ENCODE measurements at places on chromosomes 12 and 14.
A peak's percentile ranks its signal among the peaks of the same experiment; 100 is the strongest.

DNA sequence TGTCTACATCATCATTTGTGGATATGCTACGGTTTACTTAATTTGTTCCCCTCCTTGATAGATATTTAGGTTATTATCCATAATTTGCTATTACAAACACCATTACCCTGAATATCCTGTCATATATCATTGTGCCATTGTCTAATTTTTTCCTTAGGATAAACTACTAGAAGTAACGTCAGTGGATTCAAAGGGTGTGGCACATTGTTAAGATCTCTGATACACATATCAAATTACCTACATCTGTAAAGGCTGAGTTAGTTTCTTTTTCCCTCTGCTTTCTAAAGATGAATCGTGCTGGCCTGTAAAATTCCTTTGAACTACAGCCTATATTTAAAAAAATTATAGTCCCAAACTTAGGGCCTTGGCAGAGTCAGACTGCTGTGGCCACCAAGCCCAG, 53.9 kb upstream of the STRN3 start:
- DNase-seq: no peak

GRCh38 chr12:130620281-130620680, 95.8 kb downstream of the RIMBP2 start:
- DNase-seq: no peak

DNA sequence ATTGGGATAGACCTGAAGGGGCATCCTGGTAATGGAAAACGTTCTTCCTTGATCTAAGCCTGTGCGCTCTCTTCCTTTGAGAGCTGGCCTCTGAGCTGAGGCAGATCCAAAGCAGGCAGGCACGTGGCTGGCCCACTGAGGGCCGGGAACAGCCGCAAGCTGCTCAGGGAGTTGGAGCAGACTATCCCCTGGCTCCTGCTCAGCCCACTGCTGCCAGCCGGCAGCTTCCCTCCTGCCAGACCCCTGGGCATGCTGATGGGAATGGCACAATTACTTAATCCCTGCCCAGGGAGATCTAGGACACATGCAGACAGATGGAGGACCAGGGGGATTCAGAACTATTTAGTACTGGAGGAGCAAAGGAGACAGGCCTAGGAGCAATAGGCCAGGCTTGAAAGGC, 14.4 kb downstream of the NEUROD4 start:
- DNase-seq: no peak

DNA sequence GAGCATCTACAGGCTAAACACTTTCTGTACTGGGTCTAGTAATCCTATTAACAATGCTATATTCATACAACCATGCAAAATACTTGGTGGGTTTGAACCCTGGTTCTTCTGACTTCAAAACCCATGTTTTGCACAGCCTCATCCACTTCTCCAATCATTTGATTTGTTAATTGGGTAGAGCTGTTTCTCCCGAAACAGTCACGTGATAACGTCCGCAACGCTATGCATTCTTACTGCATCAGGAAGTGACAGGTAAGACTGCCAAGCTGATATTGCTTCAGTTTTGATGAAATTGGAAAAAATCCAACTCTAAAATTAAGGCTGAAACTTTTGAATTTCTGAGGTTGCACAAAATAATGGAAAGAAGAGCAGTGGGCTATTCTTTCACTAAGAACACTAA, 30.4 kb upstream of the RNU6-7 start:
- DNase-seq: no peak

- no peak for DNase-seq
These were observed 1.1 kb upstream of the GNB3 start for GRCh38 chr12:6839482-6840201.

GRCh38 chr14:71063351-71063750, 156.1 kb downstream of the PCNX1 start:
- no peak for DNase-seq

- DNase-seq: peak; percentile 33
These were observed at the start of gene SLC7A7 for GRCh38 chr14:22814941-22815713. SLC7A7 (minus strand) TSS chr14:22815435; CDS start chr14:22813398, 2,037 bp downstream.

- no peak for DNase-seq
These were observed 182.3 kb downstream of the ADGRD1 start for GRCh38 chr12:131135786-131136538.

GRCh38 chr14:87952307-87953094, 40.5 kb downstream of the GALC start:
- DNase-seq: no peak

DNA sequence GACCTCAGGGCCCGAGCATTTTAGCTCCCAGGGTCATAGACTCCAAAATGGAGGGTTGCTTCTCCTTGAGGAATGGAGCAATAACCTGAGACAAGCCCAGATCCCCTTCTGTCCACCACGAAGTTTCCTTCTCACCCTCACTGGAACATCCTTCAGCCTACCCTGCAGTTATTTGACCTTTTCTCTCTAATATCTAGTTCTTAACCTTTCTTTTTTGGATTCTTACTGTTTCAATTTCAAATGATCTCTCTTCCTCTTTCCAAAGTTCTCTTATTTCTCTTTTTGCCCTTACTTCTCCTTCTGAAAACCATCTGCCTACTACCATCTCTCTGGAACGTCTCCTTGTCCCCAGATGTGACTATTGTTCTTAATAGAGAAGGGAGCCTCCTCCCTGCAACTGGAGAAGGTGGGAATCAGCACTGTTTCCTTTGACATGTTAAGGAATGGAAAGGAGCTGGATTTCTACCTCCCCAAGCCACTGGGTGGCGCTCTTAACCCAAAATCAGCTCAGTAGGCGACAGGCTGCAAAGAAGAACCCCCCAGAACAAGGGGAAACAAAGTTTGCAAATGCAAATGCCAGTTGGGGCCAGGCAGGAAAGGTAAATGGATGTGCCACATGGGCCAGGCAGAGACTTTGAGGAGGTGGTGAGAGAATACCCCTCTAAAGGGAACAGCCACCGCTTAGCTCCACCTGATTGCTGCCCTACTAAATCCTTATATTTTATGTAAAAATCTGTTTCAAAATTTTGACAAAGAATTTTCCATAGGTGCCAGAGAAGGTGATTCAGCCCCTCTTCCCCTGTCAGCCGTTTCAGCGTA, 22.4 kb upstream of the PDE1B start:
- no peak for DNase-seq

DNA sequence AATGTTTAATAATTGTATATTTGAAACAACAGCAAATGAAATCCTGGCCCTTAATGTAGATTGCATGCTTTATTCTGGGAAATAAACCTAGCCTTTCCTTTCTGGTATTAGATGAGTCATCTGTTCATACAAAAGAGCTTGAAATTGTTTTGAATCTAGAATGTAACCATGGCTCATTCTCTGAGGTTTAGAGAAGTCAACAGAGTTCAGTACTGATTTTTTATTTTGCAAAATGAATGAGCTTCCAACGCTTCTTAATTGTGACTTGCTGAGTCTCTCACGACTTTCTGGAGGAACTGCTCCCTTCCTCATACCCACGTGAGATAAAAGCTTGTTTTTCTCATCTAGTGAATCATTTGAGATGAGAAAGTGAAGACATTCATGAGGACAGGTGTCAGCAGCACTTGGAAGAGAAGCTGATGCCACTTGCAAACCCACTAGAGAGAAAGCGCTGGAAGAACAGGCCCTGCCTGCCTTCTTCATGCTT, 509.6 kb downstream of the VRK1 start:
- no peak for DNase-seq

DNA sequence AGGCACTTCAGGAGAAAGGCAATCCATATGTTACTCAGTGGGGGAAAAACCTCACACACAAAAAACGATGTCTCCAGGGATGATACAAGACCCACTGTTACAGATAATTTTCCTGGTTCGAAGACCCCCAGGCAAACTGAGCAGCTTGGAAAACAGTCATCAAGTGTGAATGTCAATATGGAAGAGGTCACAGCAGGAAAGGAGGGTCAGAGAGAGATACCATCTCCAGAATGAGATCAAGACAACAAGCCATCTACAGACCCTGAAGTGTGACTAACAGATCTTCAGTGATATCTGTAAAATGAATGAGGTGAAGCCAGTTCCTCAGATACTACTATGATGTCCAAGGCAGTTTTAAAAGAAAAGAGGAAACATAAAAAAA, 28.6 kb downstream of the GNS start:
- no peak for DNase-seq

GRCh38 chr12:15887043-15887817, 5.0 kb downstream of the STRAP start:
- DNase-seq: no peak

- peak; percentile 80 for DNase-seq
These were observed at the start of gene SLC38A2 for GRCh38 chr12:46372544-46373300. SLC38A2 (minus strand) TSS chr12:46372773; CDS start chr12:46371293, 1,480 bp downstream.

- DNase-seq: no peak
These were observed 80.0 kb downstream of the LGMN start for GRCh38 chr14:92668276-92668973.

DNA sequence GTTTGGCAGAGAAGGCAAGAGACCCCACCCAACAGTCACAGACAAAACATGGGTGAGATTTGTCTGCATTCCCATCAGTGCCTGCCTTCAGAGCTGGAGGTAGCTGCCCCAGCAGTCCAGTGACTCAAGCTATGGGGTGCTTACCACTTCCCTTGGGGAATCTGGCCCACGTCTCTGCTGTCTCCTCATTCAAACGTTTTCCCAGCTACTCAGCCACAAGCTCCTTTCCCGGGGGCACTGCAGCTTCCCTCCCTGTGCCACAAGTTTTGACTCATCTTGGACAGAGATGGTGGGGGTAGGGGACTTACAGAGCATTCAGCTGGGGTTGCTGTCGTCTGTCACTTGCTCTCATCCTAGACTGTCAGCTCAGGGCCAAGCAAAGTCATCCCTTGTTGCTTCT, 66.6 kb downstream of the FBXL14 start:
- DNase-seq: no peak

GRCh38 chr12:26077915-26078702, 46.7 kb downstream of the BHLHE41 start:
- DNase-seq: no peak

GRCh38 chr12:51773145-51773869, 75.2 kb downstream of the FIGNL2 start:
- no peak for DNase-seq

DNA sequence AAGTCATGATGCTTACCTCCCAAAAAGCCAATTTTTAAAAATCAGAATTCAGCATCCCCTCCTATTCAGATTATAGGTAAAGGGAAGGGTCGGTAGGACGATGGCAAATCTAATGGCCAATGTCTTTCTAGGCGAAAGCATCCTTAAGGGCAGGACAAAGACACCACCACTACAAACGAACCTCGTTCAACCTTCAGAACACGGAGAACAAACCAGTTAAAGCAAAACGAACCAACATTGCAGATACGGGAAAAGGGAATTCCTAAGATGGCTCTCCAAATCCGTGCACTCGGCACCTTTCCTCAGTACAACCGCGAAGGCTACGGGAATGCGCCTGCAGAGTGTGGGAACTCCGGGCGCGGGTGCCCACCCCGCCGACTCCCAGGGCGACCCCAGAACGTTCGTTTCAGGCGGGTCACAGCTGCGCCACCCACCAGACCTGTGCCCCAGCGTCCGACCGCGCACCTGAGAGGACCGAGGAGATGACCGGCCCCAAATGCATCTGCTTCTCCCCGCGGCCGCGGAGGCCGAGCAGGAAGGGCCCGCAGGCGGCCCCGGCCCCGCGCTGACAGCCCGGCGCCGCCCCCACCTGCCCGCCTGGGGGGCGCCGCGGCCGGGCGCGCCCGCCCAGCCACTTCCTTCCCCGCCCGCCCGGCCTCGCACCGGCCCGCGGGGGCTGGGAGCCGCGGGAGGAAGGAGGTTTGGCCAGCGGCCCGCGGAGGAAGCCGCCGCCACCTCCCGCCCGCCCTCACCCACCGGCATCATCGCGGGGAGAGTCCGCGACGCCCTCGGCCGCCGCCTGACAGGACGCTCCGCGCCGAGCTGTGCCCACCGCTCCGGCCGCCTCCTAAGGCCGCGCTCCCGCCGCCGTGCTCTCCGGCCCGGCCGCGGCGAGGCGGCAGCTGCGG, 578 bp downstream of the PPP1R13B start:
- DNase-seq: peak; percentile 27

DNA sequence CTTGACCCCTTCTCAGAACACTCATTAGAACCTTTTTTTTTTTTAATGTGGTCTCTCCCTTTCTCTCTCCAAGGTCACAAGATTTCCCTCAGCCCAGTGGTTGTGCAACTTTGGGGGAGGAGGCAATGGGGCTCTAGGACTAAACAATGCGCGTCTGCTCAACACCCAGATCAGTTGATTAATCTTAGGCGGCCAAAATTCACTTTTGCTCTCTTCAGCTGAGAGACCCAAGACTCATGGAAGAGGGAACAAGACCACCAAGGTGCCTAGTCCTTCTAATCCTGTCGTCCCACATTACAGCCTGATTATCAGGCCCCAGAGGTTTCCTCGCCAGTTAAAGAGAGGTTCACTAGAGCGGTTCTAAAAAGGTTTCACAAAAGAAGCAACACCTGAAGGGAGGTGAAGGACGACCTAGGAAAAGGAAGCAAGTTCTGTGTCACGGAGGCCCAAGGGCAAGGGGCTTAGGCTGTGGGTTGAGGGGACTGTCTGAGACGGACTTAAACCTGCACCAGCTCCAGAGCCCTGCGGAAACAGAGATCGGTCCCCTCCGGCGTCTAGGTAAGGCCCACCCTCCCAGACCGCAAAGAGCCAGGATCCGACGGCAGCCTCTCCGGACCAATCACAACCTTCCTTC, 824 bp upstream of the TARBP2 start:
- no peak for DNase-seq

DNA sequence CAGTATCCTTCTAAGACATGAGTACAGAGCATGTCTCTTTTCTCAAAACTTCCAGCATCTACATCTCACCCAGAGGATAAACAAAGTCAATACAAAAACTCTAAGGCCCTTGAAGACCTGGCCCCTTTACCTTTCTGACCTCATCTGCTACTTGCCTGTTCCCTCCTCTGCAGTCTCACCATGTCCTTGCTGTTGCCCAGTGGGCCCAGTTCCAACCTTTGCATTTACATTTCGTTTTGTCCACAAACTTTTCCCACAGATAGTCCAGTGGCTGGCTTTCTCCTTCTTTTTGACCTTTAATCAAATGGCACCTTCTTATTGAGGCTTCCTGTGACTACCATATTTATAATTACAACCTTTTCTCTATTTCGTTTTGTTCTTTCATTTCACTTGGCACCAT, 1.6 kb downstream of the IRAK4 start:
- no peak for DNase-seq

- DNase-seq: no peak
These were observed 2.1 kb downstream of the NOXRED1 start for GRCh38 chr14:77421201-77421600.

DNA sequence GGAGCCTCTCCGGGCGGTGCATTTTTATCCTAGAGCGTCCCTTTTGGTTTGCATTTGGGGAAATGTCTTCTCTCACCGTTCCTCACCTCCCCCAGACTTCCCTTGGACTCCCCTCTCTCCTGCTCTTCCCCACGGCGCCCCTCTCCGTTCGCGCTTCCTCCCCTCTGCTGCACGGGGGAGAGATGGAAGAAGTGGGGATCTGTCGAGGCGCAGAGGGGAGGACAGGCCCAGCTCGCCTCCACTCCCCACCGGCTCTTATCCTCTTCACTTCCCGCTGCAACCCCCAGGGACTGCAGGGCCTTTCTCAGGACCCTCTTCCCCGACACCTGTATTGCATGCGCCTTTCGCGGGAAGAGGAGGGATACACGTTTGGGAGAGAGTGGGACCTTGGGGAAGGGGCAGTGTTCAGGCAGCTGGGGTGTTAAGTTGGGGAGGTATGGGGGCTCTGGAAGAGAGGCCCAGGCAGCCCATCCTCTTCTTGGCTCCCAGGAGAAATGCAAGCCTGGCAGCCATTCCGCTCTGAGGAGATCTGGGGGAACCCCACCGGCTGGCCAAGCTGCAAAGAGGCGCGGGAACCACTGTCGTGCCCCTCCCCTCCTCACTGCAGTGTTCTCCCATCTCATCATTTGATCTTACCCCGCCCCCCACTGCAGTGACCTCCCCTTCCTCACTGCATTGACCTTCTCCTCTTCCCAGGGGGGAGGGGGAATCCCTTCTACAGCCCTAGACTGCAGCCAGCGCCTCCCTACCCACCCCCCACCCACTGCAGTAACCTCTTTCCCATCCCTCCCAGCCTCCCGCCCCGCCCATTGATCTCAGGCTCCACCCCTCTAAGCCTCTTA, 788 bp downstream of the ENO2 start:
- no peak for DNase-seq
